ENCODE measurements at places on chromosomes 16 and 17. TPM values are rescaled to one million over a fixed set of nuclear protein-coding genes. Genes with fewer than 3 reads are reported as not detected.

The MYCBPAP gene
- 1.5 TPM for total RNA-seq

The MYO15A gene
- total RNA-seq, result 0.84 TPM

The PEX12 gene
- 5.3 TPM for total RNA-seq

The TENT4B gene
- total RNA-seq, result 22.5 TPM
